Stimulated activated CD4-positive, alpha-beta T cell treated with anti-CD3 and anti-CD28 coated beads, Interleukin-4, amount 100 ng/mL, for 24 hours (primary cell): ENCODE measurements at places on chromosomes 4 and X.

DNA sequence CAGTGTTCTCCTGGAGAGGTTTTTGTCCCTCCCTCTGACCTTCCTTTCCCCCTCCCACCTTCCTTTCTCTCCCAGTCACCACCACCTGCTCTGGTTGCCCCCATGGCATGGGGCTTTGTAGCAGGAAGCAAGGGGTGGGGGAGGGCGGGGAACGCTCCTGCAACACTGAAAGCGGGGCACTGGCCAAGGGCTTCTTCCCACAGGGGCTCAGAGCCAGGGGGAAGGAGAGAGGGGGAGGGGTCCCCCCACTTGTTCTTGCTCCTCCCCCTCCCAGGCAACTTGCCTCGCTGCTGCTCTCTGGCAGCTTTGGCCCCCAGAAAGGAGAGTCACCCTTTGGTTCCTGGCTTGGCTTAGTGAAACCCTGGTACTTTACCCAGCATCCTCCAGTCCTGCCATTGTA is 48.4 kb downstream of the BCORL1 start:
- no peak for DNase-seq

- no peak for DNase-seq
Measured at GRCh38 chrX:107723511-107723910, 52.1 kb downstream of the TSC22D3 start.

DNA sequence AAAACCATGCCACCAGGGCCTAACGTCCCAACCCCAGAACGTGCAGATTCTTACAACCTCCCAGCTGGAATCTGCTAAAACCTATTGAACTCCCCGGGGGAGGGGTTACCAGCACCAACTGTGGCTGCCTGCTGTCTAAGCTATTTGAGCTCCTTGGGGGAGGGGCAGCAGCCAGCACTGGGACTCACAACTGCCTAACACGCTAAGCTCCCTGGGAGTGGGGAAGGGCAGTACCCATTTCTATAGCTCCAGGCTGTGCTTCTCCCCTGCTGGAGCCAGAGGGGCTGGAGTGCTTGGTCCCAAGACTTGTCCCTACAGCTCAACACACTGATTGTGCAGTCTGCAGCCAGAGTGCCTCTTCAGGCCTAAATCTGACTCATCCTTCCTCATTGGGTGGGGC is 459.8 kb upstream of the FGF16 start:
- DNase-seq = no peak

DNA sequence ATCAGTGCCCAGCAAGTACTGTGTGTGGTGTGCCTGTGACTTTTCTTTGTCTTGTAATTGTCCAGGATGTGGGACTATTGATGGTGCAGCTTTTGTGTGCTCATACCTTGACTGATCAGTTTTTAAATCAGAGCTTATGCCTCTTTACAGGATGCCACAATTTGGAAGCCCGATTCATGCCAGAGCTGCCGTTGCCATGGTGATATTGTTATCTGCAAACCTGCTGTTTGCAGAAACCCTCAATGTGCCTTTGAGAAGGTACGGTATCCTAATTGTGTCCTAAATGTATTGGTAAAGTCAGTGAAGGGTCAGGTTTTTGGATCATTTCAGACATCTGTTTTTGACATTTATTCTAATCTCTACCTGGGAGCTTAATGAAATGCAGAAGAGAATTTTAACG is 180.2 kb downstream of the FRAS1 start:
- DNase-seq = no peak

DNA sequence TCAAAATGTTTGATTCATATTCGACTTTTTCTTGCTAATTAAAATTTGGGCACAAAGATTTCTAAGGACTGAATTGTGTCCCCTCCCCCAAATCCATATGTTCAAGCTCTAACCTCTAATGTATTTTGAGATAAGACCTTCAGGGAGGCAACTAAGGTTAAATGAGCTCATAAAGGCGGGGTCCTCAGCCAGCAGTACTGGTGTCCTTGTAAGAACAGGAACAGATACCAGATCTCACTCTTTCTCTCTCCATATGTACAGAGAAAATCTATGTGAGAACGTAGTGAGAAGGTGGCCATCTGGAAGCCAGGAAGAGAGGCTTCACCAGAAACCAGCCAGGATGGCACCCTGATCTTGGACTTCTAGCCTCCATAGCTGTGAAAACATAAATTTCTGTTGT is 116.9 kb downstream of the VEGFC start:
- DNase-seq = no peak

- no peak for DNase-seq
Measured at GRCh38 chrX:120301960-120302359, 9.3 kb downstream of the TMEM255A start.

DNA sequence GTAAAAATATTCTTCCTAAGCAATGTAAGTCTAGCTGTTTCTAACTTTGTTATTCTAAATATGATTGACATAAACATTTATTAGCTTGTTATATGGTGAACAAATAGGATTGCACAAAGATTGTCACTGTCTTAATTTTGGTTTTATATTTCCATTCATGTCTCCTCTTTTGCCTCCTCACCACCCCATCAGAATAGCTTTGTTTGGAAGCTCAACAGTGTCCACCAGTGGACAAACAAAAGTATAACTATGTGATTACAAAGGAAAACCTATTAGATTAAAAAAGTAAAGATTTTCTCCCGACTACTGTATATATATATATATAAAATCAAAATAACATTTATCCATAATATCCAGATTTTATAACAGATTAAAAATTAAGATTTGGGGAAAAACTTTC is 468.2 kb downstream of the ZIC3 start:
- no peak for DNase-seq

- DNase-seq = no peak
Measured at GRCh38 chr4:159823743-159824142, 720.9 kb downstream of the RAPGEF2 start.

DNA sequence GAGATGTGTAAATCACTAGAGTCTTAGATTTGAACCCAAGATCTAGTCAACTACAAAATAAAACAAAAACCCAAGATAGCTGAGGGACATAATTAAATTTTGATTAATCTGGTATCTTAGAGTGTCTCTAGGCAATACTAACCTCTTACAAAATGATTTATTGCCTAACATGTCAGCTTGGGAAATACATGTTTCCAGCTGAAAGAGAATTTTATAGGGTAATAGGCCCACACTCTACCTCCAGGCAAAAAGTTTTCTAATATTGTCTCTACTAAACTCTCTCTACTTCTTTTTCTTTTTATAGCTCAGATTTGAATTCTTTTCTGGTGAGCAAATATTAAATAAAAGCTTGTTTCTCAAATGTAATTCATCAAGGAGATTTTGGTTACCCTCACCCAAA is 263.2 kb downstream of the IL15 start:
- DNase-seq = no peak

DNA sequence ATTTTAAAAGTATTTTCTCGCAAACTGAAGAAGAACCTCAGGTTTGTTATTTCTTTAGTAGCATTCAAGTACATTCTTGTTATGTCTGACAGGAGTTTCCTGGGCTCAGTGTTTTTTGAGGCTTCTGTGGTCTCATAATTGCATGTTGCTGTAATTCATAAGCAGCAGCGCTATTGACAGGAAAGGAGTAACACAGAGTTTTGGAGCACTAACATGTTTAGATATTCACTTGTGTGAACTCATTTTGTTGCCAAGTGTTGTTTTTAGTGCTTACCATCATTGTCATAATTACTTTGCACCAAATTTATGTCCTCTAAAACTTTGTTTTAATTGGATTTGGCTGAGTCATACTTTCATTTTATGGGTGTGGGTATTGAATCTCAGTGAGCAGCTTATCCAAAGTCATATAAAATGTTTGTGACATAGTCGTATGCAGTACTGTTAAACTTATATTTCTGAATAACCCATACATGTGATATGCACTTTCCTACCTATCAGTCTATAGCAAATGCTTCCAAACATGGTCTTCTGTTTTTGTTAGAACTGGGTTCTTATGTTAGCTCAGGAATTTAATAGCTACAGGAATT is 358.7 kb upstream of the CTSO start:
- DNase-seq = no peak

GRCh38 chr4:176309046-176309445 is 10.7 kb upstream of the SPCS3 start:
- no peak for DNase-seq

DNA sequence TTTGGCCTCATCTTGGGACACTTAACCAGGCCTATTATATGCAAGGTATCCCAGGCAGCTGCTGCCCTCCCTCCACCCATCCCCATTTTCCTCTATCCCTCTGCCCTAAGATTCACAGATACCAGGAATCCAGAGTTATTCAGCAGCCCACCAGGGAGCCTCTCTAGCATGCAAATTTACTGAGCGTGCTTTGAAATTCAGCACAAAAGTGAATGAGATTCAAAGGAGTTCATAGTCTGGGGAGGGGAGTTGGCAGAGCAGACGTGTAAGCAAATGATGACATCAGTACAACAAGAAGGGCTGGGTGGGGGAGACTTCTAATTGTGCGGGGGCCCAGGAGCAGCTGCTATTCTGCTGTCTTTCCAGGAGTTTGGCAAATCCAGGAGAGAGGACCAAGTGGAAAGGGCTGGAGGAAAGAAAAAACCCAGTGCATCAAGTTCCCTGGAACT is 1.7 kb upstream of the MTM1 start:
- no peak for DNase-seq

DNA sequence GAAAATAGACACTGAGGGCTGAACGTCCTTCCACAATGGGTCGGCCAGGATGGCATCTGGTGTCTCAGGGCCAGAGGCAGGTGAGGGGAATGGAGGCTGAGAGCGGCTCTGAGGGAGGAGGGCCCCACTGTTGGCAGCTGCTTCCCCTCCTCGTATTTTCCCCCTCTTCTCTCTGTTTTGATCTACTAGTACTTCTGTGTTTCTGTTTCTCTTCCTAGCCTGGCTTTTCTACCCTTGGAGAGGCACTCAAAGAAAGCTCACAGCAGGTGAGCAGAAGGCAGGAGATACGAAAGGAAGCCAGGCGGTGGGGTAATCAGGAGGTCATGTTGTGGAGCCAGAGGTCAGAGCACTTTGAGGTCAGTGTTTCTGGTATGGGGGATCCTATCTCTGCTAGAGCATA is 151.8 kb upstream of the GATB start:
- DNase-seq = no peak

- DNase-seq = no peak
Measured at GRCh38 chrX:20060961-20061748, 55.6 kb downstream of the MAP7D2 start.

DNA sequence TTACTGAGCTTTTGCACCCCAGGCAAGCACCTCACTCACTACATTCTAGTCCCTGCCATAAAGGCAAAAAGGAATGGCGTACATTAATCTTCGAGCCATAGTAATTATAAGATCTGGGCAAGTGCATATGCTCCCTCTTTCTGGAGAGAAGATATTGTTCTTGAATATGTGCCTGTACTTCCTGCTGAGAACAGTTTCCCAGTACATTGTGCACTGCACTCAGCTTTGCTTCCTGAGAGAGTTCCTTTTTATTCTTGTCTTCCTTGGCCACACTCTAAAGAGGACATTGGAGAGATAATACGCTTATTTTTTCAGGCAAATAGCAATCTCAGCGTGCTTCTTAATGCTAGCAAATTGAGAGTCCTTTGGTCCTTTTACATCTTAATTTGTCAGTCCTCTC is 909.0 kb upstream of the PCDH10 start:
- no peak for DNase-seq

DNA sequence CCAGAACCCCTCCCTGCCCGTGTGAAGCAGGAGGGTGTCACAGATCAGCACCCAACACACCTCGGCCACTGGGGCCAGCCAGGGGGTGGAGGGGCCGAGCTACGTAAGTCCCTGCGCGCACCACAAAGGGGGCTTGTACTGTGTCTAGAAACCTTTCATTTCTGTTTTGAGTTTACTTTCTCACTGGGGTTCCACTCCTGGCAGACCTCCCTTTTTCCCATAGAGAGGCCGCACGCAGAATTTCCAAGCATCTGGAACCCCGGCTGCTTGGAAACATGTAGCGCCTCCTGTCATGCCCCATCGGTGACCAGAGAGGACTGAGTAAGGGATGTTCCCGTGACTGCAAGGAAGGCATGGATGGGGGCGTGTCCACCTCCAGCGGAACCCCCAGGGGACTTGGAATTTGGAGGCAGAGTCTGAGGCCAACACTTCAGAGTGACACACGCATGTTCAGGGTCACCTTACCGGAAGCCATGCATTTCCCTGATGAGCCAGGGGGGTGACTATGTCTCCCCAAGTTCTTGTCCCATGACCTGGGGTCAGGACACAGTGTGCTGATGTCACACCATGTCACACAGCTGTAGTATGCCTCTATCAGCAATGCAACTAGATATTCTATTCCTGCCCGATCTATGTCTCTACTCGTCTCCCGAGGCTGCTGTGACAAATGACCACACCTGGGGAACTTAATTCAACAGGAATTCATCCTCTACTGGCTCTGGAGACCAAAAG is 105.3 kb downstream of the DHRSX start:
- DNase-seq = no peak

- DNase-seq = no peak
Measured at GRCh38 chr4:176191974-176192373, 3.4 kb downstream of the SPATA4 start.

DNA sequence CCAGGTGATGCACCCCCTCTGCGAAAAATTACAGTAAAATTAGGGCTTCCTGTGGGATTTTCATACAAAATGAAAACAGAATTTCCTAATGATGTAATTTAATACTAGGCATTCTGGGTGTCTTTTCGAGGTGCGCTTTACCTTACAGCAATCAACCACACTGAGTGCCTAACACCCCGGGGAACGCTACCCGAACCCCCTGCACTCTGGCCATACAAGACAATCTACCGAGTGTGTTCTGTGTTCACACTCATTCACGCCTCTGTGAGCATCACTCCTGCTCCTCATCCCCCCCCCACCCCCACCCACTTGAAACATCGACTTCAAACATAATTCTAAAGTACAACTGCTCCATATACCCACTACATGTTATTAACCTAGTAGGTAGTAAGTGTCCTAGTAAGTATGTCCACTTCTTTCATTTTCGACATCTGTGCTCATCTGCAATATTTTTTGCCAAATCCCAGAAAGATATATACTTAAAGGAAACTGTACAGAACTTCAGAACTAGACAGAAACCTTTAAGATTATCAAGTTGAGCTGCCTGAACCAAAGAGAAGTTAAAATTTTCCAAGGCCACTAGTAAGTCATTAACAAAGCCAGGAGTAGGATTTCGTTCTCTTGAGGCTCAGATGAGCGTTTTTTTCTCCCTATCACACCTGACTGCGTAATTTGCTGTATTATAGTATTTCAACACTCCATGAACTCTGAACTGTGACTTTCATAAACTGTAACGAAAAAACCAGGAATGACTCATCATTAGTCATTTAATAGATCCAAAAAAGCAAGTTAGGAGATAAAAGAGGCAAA is 80.0 kb downstream of the FAT1 start:
- DNase-seq = no peak

GRCh38 chrX:94576367-94577004 is 902.5 kb downstream of the FAM133A start:
- DNase-seq = no peak

DNA sequence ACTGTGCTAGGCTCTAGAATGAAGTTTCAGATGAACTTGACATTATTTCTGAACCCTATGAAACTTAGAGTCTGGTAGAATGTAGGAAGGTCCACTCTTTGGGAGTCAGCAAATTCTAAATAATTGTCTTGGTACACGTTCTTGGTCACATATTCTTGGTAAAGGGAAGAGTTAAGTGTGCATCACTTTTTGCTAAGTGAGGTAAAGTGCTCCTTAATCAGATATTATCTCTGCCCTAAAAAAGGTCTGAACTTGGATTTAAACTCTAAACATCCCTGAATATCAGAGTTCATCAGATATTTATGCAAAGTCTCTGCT is 7.2 kb downstream of the OCIAD2 start:
- DNase-seq = no peak

GRCh38 chr4:10108391-10108790 is 8.2 kb downstream of the WDR1 start:
- no peak for DNase-seq
